ENCODE measurements at places on chromosomes 2 and 18. TPM values are rescaled to one million over a fixed set of nuclear protein-coding genes. Genes with fewer than 3 reads are reported as not detected.

The LYPD1 gene
- 66.2 TPM for polyA plus RNA-seq

GRCh38 chr2:69013142-69013839 lies at the start of gene ANTXR1:
TSS of gene ANTXR1 (plus strand) at chr2:69013179. CDS start at chr2:69013500, 321 bp downstream.
- DNase-seq, result peak; percentile 78
- peaks cover 5% of the 10 kb centered on the region for H3K4me1 ChIP-seq
- no peaks in the 10 kb centered on the region for H3K27me3 ChIP-seq
- H3K36me3 ChIP-seq, result peaks cover 6% of the 10 kb centered on the region

The MLPH gene
- polyA plus RNA-seq, result 23.7 TPM

GRCh38 chr2:143251681-143252080 lies 122.5 kb downstream of the ARHGAP15 start:
- peaks cover 6% of the 10 kb centered on the region for H3K27me3 ChIP-seq
- H3K4me3 ChIP-seq, result no peak overlapping the region
- H3K27ac ChIP-seq, result no peak overlapping the region
- H3K36me3 ChIP-seq, result no peaks in the 10 kb centered on the region

GRCh38 chr2:159713631-159714246 lies 1.4 kb downstream of the MARCHF7 start:
- H3K36me3 ChIP-seq, result peaks cover 18% of the 10 kb centered on the region
- DNase-seq, result peak; percentile 54
- peak overlapping the region; percentile 61 for H3K27ac ChIP-seq
- H3K4me3 ChIP-seq, result peak overlapping the region; percentile 95
- peaks cover 8% of the 10 kb centered on the region for H3K4me1 ChIP-seq
- H3K27me3 ChIP-seq, result no peaks in the 10 kb centered on the region
